ENCODE measurements at places on chromosomes 11 and 22. TPM values are rescaled to one million over a fixed set of nuclear protein-coding genes. Genes with fewer than 3 reads are reported as not detected.

ISX gene
- total RNA-seq, result not detected

OR5B2 gene
- total RNA-seq, result not detected

FOLH1 gene
- 0.16 TPM for total RNA-seq

SFI1 gene
- 16.2 TPM for total RNA-seq

SLC5A1 gene
- total RNA-seq, result not detected

OR51B5 gene
- not detected for total RNA-seq

CYTH4 gene
- 0.06 TPM for total RNA-seq

CARD10 gene
- total RNA-seq, result 29.6 TPM

NLRP6 gene
- not detected for total RNA-seq

C22orf23 gene
- total RNA-seq, result 0.16 TPM

CCDC88B gene
- total RNA-seq, result 2.4 TPM

C11orf65 gene
- not detected for total RNA-seq

ZNF70 gene
- 3.1 TPM for total RNA-seq

LRRC32 gene
- total RNA-seq, result 79.8 TPM

SCGB1D2 gene
- total RNA-seq, result not detected

RPS3 gene
- 2,122 TPM for total RNA-seq

FGF4 gene
- total RNA-seq, result not detected

ENDOD1 gene
- 27.8 TPM for total RNA-seq

VPREB1 gene
- not detected for total RNA-seq

SYT8 gene
- not detected for total RNA-seq

TMPRSS4 gene
- not detected for total RNA-seq

LYVE1 gene
- total RNA-seq, result 1.4 TPM

PUS3 gene
- total RNA-seq, result 8.3 TPM

RTN4RL2 gene
- total RNA-seq, result not detected

ZP1 gene
- not detected for total RNA-seq

C1QTNF5 gene
- 62.3 TPM for total RNA-seq

CAPRIN1 gene
- total RNA-seq, result 156 TPM

BCL2L13 gene
- total RNA-seq, result 26.2 TPM

BRSK2 gene
- total RNA-seq, result under 0.01 TPM

EEF1G gene
- total RNA-seq, result 1,197 TPM

B4GALNT4 gene
- 0.16 TPM for total RNA-seq

ART1 gene
- total RNA-seq, result not detected

PKP3 gene
- 0.06 TPM for total RNA-seq

PHF5A gene
- total RNA-seq, result 62.5 TPM

POLDIP3 gene
- 19.6 TPM for total RNA-seq

AGBL2 gene
- total RNA-seq, result 0.31 TPM
